Smooth muscle cell of the brain vasculature (primary cell): ENCODE measurements at places on chromosomes 3 and 15.

DNA sequence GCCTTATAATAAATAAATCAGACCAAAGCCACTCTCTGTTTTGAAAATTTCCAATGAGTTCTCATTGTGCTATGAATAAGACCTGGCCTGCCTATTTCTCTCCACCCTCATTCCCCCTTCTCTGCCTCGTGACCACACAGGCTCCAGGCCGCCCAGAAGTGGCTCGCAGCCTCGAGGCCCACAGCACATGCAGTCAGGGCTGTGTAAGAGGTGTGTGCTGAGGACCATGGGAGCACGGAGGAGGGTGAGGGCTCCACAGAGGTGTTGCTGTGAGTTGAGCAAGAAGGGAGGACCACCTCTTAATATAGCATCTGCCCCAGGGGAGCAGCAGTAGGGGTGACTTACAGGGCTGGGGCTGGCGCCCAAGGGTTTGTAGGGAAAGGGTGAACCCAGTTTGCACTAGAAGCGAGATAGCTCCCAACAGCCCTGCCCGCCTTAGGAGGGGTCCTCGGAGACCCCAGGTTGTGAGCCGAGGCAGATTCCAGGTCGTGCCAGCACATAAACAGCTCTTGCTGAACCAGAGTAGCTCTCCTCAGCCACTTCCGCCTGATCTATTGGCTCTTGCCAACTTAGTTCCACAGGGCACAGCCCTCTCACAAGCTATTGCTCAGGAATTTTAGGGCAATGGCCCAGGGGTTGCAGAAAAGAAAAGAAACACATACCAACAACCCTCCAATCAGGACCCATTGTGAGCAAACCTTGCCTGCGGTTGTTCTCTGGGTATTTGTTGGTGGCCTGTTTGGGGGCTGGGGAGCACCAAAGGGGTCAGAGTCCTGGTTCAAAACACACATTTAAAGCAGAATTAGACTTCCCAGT is 117.7 kb downstream of the MYLK start:
- no peak for DNase-seq

GRCh38 chr3:134810052-134810435 is 15.0 kb downstream of the EPHB1 start:
- no peak for DNase-seq

DNA sequence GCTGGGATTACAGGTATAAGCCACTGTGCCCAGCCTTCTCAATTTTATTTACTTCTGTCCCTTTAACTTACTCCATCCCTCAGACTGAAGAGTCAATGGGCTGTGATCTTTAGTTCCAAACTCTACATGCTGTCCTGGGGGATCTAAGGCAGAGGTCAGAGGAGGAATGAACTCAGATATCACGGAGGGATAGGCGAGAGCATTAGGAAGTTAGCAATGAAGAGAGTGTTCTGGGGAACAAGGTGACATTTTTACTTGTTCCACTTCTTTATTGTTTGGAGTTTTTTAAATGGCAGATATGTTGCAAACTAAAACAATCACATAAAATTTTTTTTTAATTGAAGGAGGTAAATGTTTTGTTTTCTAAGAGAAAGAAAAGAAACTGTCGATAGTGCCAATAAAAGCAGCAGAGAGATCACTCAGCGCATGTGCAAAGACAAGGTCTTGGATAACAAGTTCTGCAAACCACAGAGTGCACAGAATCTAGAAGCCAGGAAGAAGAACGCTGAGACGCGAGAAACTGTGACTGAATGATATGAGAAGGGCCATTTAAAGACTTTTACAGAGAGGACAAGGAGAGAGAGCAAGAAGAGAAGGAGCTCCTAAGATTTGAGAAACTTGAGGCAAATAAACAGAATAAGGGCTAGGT is 10.8 kb upstream of the CA12 start:
- no peak for DNase-seq

DNA sequence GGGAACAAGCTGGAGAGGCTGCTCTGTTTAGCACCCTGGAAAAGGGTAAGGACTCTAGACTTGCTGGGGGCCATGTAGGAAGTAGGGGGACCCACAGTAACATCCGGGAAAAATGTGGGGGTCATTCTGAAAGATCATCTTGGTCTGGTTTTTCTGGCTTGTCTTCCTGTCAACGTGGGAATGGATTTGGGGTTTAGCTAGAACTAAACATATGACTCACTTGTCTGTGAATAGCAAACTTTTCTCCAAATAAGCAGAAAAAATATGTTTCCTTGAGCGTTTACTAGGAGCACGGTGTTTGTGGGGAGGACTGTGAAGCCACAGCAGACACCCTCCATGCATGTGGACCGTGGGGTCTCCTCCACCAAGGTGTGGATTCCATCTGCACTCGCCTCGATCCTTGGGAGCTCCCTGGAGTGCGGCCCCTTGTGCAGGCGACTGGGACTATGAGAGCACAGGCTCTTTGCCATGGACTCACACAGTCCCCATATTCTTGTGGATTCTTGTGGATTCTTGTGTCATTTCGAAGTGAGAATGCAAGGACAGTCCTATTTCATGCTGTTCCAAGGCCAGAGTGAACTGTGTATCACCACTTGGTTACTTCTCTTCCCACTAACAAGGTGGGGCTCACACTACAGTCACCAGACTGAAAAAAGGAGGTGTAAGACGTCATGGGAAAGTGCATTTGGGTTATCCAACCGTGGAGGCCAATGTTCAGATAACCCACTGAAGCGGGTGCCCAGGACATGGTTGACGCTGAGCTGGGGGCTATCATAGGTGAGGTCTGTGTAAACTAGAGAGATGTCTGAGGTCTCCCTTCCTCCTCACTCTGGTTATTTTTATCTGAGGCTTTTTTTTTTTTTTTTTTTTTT is 25.5 kb downstream of the PGPEP1L start:
- DNase-seq = no peak
